ENCODE measurements at places on chromosomes 3 and 15.

DNA sequence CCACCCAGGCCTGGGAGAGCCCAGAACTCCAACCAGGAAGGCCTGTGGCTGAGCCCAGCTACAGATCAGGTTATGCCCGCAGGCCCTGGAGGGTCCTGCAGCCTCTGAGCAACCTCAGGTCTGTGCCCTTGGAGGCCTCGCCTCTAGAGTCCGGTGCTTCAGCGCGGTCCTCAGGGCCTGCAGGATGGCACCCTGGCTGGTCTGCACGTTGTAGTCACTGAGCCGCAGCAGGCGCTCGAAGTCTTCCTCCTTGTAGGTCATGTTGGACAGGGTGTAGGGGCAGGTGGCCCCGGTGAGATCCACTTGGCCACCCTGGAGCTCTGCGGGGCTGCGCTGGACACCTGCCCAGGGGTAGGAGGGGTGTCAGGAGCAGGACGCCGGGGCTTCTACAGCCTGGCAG is 25.8 kb downstream of the PLA2G4D start:
- no peak for DNase-seq

DNA sequence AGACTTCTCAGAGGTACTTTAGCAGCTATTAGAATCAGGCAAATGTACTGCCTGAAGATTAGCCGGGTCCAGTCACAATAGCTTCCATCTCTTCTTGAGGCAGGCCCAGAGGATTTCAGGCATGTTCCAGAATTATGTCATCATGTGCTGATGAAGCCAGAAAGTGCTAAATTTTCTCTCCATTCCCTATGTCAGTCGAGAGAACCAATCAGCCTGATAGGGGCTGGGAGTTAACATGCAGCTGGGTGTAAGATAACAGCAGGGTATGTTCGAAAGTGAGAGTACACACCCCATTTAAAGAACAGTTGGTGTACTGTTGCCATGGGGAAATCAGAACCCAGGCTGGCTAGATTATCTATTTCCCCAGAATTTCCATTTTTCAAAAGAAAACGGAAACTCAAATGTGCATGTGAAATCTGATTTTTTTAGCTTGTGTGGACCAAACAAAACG is 48.7 kb downstream of the MYH15 start:
- DNase-seq, result no peak

- peak; percentile 11 for DNase-seq
These were observed 84.8 kb upstream of the FOXB1 start for GRCh38 chr15:59918994-59919951.

- no peak for DNase-seq
These were observed 57.6 kb upstream of the FGD5 start for GRCh38 chr3:14761121-14761672.

DNA sequence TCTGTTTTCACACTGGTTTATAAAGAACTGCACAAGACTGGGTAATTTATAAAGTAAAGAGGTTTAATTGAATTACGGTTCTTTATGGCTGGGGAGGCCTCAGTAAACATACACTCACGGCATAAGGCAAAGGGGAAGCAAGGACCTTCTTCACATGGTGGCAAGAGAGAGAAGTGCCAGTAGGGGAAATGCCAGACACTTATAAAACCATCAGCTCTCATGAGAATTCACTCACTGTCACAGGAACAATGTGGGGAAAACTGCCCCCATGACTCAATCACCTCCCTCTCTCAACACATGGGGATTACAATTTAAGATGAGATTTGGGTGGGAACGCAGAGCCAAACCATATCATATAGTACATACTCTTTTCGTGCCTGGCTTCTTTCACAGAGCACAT is 42.4 kb downstream of the MAP2K1 start:
- no peak for DNase-seq

GRCh38 chr15:65333856-65334255 is 29.4 kb downstream of the RNU5B-1 start:
- no peak for DNase-seq

DNA sequence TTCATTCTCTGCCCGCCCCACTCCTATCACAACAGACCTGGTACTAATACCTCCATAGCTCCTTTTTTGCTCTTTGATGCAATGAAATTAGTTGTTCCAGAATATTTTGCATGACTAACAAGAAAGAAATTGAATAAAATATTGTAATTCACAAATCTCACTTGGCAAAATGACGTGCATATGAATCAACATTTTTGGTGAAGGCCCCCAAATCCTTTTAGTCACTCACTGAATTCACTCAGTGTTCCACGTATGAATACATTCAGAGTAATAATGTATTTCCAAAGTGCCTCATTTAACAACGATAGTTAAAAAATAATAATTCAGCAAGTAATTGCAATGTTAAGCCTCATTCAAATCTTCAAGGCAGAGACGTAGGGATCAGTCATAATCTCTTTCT is 148.6 kb upstream of the STRIT1 start:
- DNase-seq, result no peak

DNA sequence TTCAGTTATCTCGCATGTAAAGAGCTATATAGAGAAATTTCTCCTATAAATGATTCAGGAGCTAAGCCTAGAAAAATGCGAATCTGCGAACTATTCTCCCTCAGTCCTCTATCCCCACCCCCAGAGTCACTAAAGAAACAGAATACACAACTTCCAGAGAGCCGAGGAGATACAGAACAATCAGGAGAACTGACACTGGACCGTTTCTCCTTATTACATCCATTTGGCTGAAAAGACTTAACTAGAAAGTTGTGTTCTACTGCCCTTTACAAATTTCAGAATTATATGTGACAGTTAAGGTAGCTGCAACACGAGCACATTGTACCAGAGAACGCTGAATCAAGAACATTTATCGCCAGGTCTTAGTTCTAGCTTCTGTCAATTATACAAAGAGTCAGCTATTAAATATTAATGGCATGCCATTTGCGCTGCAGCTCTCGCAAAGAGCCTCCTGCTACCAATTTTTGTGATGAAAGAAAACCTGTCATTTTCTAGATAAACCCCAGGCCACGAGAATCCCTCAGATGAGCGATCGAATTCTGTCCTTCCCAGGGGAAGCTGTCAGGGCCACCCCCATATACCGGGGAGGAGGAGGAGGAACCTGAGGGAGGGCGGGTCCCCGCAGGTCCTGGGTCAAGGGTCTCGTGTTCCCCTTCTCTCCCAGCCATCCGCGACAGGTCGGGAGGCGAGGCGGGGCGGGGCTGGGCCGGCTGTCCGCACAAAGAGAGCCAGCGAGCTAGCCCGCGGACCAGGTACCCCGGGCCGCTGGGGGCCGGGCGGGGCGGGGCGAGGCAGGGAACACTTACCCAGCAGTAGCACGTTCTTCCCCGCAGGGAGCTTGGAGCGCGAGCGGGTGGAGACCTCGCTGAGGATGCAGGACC is 878 bp downstream of the DYNC1LI1 start:
- no peak for DNase-seq

DNA sequence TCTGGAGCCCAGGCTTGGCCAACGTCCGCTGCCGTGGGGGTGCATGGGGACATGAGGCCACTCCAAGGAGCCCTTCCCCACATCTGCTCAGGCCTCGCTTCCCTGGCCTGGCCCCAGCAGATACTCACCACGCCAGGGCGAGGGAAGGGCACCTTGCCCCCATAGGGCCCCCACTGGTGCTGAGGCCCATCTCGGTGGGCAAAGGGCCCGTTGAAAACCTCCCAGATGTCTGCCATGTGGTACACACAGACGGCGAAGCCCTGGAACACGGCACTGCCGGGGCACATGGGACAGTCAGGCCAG is 4.7 kb downstream of the SEMA3G start:
- no peak for DNase-seq

GRCh38 chr3:160402221-160403027 is 3.0 kb downstream of the SMC4 start:
- DNase-seq, result no peak

DNA sequence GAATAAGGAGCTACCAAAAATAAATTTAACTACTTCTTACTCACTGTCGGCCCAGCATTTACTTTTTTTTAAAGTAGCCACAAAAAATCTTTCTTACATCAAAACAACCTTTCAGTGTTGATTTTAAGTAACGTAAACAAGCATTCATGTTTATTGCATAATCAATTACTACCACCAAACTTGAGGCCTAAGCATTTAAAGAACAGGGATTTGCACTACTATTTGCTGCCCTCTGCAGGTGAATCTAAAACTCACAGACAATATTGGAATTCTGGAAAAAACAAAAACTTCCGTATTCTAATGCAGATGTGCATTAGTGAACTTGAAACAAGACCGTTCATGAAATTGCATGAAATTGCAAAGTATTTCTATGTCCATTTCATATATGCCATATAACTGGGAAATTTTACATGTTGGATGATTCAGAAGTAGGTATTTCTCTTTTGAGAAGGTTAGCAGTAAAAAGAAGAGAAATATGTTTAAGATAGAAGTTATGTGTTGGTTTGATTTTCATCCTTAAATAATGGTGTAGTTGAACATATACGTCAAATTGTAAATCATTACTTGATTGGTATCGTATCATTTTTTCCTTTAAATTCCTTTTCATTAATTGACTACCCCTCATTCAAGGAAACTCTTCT is 55.6 kb downstream of the CGGBP1 start:
- DNase-seq, result no peak

Data from AG09309 (cell line).